ENCODE measurements at places on chromosomes 12 and 14. TPM values are rescaled to one million over a fixed set of nuclear protein-coding genes. Genes with fewer than 3 reads are reported as not detected.
A peak's percentile ranks its signal among the peaks of the same experiment; 100 is the strongest.

Gene CPSF6
- total RNA-seq: 32.0 TPM

Gene MIS18BP1
- total RNA-seq: 44.9 TPM

Gene AICDA
- 0.42 TPM for total RNA-seq

Gene MFAP5
- 7.5 TPM for total RNA-seq

Gene PRICKLE1
- total RNA-seq: 1.4 TPM

- H3K36me3 ChIP-seq: no peaks in the 10 kb centered on the region
- H3K27ac ChIP-seq: no peak overlapping the region
- DNase-seq: no peak
These were observed 91.9 kb upstream of the LMNTD1 start for GRCh38 chr12:25644979-25645378.

DNA sequence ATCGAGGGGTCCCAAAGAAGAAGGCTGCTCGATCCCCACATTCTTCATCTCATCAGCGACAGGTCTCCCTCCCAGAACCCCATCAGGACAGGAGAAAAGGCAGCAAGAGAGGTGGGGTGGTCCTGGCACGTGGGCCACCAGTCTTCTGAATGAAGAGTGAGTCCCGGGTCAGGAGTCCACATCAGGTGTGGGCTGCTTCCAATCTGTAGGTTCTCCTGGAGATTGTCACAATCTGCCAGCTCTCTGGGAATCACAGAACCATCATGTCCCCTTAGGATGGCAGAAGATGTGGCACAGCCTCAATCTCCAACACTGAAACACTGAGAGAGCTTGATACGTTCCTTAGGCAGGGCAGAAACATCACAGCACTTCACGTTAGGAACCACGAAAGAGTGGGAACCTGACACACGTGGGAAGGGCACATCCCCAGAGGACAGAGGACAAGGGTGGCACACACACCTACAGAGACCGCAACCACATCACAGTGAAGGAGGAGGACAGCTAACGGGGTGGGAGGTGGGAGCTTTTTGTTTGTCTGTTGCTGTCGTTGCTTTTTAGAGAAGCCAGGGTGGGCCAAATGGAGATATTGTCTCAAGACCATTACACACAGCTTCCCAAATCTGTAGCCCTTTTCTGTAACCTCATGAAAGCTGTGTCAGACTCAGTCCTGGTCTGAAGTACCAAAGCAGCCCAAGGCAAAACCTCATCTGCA, 284.5 kb downstream of the DPF3 start:
- H3K27me3 ChIP-seq: no peaks in the 10 kb centered on the region
- no peaks in the 10 kb centered on the region for H3K36me3 ChIP-seq
- DNase-seq: no peak
- H3K4me3 ChIP-seq: no peak overlapping the region
- H3K27ac ChIP-seq: no peak overlapping the region
- H3K4me1 ChIP-seq: no peaks in the 10 kb centered on the region

- no peaks in the 10 kb centered on the region for H3K27me3 ChIP-seq
- no peak overlapping the region for H3K4me3 ChIP-seq
- H3K4me1 ChIP-seq: no peaks in the 10 kb centered on the region
- peaks cover 14% of the 10 kb centered on the region for H3K36me3 ChIP-seq
These were observed 11.4 kb downstream of the APAF1 start for GRCh38 chr12:98656289-98657101.

DNA sequence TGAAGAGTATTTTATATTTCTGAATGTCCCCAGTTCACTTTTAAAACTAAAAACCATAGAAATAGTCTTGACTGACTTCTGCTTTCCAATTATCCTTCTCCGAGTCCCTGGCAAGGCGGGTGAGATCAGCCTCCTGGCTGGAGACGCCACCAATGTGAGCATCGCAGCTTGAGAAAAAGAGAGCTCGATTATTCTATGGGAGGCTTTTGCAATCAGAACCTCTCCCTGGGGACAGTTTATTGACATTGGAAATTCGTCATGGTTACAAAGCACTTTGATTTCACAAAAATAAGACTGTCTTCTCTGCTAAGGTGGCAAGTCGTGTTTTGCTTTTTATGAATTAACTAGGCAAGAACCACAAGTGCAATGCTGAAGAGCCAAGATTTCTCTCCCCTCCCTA, 23.6 kb upstream of the GPHB5 start:
- H3K4me1 ChIP-seq: no peaks in the 10 kb centered on the region
- no peak overlapping the region for H3K27ac ChIP-seq
- no peak overlapping the region for H3K4me3 ChIP-seq
- DNase-seq: no peak

- H3K27ac ChIP-seq: no peak overlapping the region
- no peak overlapping the region for H3K4me3 ChIP-seq
- H3K27me3 ChIP-seq: no peaks in the 10 kb centered on the region
- no peaks in the 10 kb centered on the region for H3K4me1 ChIP-seq
These were observed 103.6 kb downstream of the ADGRD1 start for GRCh38 chr12:131057211-131057721.

- no peak overlapping the region for H3K4me3 ChIP-seq
- DNase-seq: no peak
- peaks cover 86% of the 10 kb centered on the region for H3K36me3 ChIP-seq
These were observed 86.8 kb downstream of the RFLNA start for GRCh38 chr12:124381456-124382296.

DNA sequence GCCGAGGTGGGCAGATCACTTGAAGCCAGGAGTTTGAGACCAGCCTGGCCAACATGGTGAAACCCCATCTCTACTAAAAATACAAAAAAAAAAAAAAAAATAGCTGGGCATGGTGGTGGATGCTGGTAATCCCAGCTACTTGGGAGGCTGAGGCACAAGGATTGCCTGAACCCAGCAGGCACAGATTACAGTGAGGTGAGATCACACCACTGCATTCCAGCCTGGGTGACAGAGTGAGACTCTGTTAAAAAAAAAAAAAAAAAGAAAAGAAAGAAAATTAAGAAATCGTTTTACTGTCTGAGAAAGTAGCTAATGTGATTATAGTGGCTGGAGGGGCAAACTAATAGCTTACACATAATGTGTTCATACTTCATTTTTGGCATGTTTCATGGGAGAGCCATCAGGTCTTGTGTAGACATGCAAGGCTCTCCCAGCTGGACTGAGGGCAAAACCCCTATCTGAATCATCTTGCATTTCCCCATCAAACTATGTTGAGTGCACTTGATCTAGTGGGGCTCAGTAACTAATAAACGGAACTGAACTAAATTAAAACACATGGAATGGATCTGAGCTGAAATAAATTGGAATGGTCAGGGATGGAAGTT, 16.2 kb downstream of the KIF21A start:
- no peaks in the 10 kb centered on the region for H3K27me3 ChIP-seq
- no peak overlapping the region for H3K27ac ChIP-seq
- no peak for DNase-seq

DNA sequence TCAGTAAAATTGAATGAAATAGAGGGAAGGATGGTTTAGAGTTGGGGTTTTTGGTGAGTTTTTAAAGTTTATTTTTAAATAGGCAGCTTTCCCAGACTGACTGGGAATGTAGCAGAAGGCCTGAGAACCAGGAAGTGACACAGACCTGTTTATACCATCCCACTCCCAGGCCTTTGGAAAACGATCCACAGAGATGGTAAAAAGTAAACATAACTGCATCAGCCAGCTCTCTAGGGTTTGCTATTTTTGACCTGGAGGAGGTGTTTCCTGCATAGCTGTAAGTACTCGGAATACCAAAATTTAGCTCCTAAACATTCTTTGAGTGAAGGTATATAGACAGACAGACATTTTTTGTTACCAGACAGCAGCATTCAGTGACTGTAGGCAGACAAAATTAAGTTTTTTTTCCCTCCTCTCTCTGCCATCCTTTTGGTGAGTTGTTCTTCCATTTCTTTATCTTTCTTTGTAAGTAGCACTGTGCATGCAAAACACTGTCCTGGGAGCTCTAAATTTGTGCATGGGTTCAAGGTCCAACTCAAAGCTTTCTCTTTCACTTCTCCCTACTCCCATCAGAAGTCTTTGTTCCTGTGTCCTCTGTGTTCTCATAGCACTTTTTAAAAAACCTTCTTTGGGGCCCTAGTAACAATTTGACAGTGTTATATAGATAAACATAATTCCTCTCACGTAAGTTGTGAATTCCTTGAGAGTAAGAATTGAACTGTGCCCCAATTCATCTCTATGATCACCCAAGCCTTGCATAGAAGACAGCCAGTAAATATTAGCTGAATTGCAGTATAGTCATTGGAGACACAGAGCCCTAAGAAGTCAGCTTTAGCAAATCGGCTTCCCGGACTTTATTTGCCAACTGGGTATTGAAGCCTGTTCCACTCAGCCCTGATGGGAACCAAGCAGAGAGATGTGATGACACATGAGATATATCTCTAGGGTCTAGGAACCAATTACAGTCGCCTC, 37.4 kb downstream of the SUSD6 start:
- H3K36me3 ChIP-seq: no peaks in the 10 kb centered on the region
- H3K27me3 ChIP-seq: no peaks in the 10 kb centered on the region
- H3K27ac ChIP-seq: peak overlapping the region; percentile 57
- no peak for DNase-seq

GRCh38 chr14:97442363-97442762, 645.2 kb downstream of the VRK1 start:
- no peaks in the 10 kb centered on the region for H3K4me1 ChIP-seq
- H3K27ac ChIP-seq: peak overlapping the region; percentile 5
- no peak for DNase-seq
- H3K4me3 ChIP-seq: no peak overlapping the region

- H3K4me3 ChIP-seq: peak overlapping the region; percentile 99
- DNase-seq: no peak
- no peaks in the 10 kb centered on the region for H3K27me3 ChIP-seq
- H3K27ac ChIP-seq: peak overlapping the region; percentile 97
These were observed 890 bp downstream of the TEP1 start for GRCh38 chr14:20412411-20412810.

DNA sequence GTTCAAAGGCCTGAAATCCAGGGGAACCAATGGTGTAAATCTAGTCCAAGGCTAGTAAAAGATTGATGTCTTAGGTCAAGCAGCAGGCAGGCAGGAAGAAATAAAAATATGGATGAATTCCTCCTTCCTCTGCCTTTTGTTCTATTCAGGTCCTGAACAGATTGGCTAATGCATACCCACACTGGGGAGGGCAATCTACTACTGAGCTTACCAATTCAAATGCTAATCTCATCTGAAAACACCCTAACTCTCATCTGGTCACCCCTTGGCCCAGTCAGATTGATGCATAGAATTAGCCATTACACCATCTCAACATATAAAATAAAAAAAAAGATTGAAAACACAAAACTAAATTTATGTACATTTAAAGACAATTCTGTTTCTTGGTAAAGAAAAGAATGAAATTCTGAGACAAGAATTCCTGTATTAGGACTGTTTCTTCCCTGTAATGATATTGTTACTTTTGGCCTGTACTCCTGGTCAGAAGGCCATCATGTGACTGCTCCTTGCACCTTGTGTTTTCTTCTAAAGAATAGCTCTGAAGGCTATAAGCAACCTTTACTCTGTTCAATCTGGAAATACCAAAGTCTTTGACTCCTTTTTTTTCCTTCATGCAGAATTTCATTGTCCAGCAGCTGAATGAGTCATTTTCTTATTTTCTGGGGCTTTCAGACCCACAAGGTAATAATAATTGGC, 19.9 kb downstream of the CLEC6A start:
- H3K4me1 ChIP-seq: no peaks in the 10 kb centered on the region
- no peak for DNase-seq
- no peak overlapping the region for H3K27ac ChIP-seq

GRCh38 chr12:110287986-110288385, 6.9 kb downstream of the ATP2A2 start:
- H3K4me3 ChIP-seq: no peak overlapping the region
- no peak for DNase-seq
- peaks cover 2% of the 10 kb centered on the region for H3K4me1 ChIP-seq
- H3K27ac ChIP-seq: no peak overlapping the region
- H3K27me3 ChIP-seq: no peaks in the 10 kb centered on the region
- peaks cover 56% of the 10 kb centered on the region for H3K36me3 ChIP-seq

DNA sequence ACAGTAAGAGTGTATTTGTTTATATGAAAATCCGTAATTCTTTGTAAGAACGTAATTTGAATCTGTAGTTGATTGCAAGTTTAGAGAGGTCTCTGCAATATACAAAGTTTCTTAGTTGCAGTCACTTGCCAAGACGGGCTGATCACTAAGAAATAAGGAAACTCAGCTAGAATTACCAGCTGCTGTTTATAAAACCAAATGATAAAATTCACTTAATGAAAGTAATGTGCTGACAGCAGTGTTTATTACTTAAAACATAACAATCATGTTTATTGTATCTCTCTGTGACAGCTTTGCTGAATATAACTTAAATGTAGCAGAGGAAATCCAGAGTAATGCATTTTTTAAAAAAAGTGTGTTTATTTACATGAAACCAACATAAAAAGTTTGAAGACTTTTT, 31.2 kb downstream of the SRGAP1 start:
- H3K36me3 ChIP-seq: no peaks in the 10 kb centered on the region
- no peaks in the 10 kb centered on the region for H3K4me1 ChIP-seq
- H3K27ac ChIP-seq: no peak overlapping the region
- no peak overlapping the region for H3K4me3 ChIP-seq
- no peaks in the 10 kb centered on the region for H3K27me3 ChIP-seq
- DNase-seq: no peak

- no peaks in the 10 kb centered on the region for H3K36me3 ChIP-seq
- no peak overlapping the region for H3K27ac ChIP-seq
- no peak for DNase-seq
- H3K27me3 ChIP-seq: no peaks in the 10 kb centered on the region
These were observed 381.1 kb downstream of the FLRT2 start for GRCh38 chr14:85911044-85911443.

DNA sequence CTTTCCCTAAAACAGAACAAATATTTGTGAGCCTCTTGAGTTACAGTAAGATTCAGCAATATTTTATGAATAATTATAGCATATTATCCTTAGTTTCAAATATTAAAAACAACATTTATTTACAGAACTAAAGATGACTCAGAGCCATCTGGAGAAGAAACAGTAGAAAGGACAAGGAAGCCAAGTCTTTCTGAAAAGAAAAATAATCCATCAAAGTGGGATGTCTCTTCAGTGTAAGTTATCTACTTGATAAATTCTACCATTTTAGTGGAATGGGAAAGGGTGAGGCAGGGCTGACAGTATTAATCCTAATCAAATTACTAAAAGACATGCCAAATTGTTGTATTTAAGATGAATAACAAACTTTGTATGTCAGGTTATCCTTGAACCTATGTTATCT, 88.1 kb downstream of the DNAI7 start:
- no peak for DNase-seq
- H3K4me3 ChIP-seq: no peak overlapping the region
- no peak overlapping the region for H3K27ac ChIP-seq
- H3K4me1 ChIP-seq: no peaks in the 10 kb centered on the region

DNA sequence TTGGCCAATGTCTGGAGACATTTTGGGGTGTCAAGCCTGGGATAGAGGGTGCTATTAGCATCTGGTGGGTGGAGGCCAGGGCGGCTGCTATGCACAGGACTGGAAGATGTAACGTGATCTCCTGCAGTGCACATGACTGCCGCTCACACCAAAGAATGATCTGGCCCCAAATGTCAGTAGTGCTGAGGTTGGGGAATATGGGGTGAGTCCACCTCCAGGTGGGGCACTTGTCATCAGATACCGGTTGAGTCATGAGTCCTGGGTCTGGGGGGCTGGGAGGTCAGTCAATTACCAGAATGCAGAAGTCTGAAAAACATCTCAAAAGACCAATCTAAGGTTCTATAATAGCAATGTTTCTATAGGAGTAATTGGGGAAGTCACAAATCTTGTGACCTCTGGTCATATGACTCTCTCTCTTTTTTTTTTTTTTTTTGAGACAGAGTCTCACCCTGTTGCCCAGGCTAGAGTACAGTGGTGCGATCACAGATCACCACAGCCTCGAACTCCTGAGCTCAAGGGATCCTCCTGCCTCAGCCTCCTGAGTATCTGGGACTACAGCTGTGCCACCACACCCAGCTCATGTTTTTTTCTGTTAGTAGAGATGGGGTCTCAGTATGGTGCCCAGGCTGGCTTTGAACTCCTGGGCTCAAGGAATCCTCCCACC, 6.0 kb upstream of the SDSL start:
- peaks cover 2% of the 10 kb centered on the region for H3K27me3 ChIP-seq
- H3K36me3 ChIP-seq: no peaks in the 10 kb centered on the region
- no peak for DNase-seq
- no peaks in the 10 kb centered on the region for H3K4me1 ChIP-seq
- H3K4me3 ChIP-seq: no peak overlapping the region
